ENCODE measurements at places on chromosomes 13 and 19. TPM values are rescaled to one million over a fixed set of nuclear protein-coding genes. Genes with fewer than 3 reads are reported as not detected.

GRCh38 chr13:78602561-78603239 lies 652 bp downstream of the POU4F1 start:
- peaks cover 7% of the 10 kb centered on the region for H3K36me3 ChIP-seq
- peaks cover 36% of the 10 kb centered on the region for H3K4me1 ChIP-seq
- H3K4me3 ChIP-seq, result peak overlapping the region; percentile 59
- H3K27ac ChIP-seq, result peak overlapping the region; percentile 65
- peaks cover 90% of the 10 kb centered on the region for H3K27me3 ChIP-seq
- DNase-seq, result no peak

DNA sequence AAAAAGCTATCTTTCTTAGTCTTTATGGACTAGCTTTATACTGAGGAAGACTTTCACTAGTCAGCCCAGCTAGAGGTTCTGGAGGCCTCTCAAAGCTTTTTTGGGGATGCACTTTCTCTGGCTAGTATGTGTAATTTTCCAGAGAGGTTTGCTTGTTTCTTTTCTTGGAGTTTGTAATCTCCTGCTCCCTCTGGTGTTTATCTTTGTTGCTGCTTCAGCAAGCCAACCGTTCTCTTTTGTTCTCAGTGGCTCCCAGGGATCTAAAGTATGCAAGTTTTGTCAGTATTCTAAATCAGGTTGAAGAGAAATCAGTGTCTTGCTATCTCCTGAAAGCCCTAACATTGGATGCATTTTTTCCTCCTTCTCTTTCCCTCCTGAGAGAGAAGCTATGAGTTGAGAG lies 121.1 kb upstream of the MYO16 start:
- H3K27ac ChIP-seq, result no peak overlapping the region
- DNase-seq, result no peak
- H3K4me3 ChIP-seq, result no peak overlapping the region
- H3K4me1 ChIP-seq, result no peaks in the 10 kb centered on the region

CD177 gene
- not detected for total RNA-seq

- no peaks in the 10 kb centered on the region for H3K36me3 ChIP-seq
- H3K27ac ChIP-seq, result no peak overlapping the region
- no peak for DNase-seq
Observed at GRCh38 chr13:21673539-21673788, 2.6 kb downstream of the FGF9 start.

ZNF677 gene
- total RNA-seq, result 6.1 TPM

GRCh38 chr19:54136086-54136863 lies 1.3 kb upstream of the CNOT3 start:
- H3K4me3 ChIP-seq, result peak overlapping the region; percentile 80
- peaks cover 35% of the 10 kb centered on the region for H3K4me1 ChIP-seq
- peak overlapping the region; percentile 90 for H3K27ac ChIP-seq

DNA sequence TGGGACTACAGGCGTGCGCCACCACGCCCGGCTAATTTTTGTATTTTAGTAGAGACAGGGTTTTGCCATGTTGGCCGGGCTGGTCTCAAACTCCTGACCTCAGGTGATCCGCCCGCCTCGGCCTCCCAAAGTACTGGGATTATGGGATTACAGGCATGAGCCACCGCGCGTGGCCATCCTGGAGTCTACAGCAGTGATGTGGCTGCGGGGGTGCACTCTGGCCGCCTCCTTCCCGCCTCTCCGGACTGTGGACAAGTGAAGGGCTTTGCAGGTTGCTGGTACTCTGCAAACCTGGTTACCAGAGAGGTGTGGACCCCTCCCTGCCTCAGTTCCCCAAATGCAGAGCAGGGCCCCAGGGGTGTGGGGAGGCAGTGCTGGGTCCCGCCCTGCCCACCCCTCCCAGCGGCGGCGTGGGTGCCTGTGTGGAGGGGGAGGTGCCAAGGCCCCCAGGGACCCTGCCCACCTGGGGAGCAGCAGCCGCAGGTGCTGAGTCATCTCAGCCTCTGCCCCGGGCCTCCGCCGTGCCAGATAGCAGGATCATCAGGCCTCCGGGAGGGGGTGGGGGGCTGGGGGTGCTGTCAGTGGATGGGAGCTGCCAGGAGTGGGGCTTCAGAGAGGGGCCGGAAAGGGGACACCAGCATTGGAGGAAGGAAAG lies 23.1 kb downstream of the ARID3A start:
- H3K4me3 ChIP-seq, result no peak overlapping the region
- no peaks in the 10 kb centered on the region for H3K36me3 ChIP-seq
- H3K27me3 ChIP-seq, result no peaks in the 10 kb centered on the region

DNA sequence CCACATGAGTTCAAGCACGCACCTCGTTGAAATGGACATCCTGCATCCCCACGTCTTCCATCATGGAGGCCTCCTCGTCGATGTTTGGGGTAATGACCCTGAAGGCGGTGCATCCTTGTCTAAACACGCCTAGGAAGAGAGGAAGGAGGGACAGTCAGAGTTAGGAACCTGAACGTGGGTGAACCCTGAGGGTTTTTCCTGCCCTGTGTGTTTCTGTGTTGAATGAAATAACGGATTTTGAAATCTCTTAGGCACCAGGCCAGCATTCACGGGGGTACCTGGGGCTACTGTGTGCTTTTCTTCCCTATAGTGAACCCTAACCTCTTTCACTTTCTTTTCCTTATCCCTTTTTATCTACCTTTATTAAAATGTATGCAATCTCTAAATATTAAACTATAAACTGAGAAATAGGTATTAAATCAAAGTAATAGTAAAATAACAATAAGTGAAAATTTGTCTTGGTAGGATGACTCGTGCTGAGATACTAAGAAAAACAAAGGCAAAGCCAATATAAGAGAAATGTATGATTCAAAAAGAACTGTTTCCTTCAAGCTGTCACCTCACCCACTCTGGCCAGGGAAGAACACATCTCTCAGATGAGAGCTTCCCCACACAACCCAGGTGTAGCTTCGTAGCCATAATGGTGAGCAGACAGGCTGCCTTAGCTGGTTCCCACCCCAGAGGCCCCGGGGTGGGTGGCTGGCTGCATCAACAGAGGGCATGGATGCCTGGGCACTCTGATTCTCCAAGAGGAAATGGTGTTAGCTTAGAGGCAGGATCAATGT lies 72.1 kb upstream of the SLC15A1 start:
- H3K4me3 ChIP-seq, result no peak overlapping the region
- peaks cover 13% of the 10 kb centered on the region for H3K4me1 ChIP-seq
- no peaks in the 10 kb centered on the region for H3K27me3 ChIP-seq
- no peak for DNase-seq

DNA sequence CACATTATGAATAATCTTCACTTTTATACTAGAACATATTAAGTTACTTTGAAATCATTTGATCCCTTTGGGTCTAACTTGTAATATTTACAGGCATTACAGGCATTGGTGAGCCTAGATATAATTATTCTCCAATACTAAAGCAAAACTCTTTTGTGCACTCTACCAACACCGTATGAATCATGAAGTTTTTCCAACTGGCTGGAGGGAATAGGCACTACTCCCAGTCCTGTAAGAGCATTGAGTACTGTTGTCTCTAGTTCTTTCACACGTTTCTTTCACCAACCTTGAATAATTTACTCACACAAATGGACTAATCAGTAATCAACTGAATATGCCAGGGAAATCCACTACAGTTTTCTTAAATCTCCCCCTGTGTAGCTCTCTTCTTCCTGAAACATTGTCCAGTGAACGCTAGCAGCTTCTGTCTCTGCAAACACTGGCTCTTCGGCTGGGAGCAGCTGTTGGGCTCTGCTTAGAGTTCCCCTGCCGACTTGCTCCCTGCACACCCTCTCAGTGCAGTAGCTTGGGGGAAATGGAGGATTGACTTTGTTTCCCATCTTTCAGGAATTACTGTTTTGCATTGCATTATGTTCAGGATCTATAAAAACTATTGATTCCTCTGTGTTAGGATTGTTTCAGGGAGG lies 476.7 kb downstream of the RFC3 start:
- no peak overlapping the region for H3K27ac ChIP-seq
- no peak overlapping the region for H3K4me3 ChIP-seq
- DNase-seq, result no peak
- H3K36me3 ChIP-seq, result no peaks in the 10 kb centered on the region
- H3K4me1 ChIP-seq, result no peaks in the 10 kb centered on the region
- H3K27me3 ChIP-seq, result no peaks in the 10 kb centered on the region

ZNF560 gene
- not detected for total RNA-seq

DNA sequence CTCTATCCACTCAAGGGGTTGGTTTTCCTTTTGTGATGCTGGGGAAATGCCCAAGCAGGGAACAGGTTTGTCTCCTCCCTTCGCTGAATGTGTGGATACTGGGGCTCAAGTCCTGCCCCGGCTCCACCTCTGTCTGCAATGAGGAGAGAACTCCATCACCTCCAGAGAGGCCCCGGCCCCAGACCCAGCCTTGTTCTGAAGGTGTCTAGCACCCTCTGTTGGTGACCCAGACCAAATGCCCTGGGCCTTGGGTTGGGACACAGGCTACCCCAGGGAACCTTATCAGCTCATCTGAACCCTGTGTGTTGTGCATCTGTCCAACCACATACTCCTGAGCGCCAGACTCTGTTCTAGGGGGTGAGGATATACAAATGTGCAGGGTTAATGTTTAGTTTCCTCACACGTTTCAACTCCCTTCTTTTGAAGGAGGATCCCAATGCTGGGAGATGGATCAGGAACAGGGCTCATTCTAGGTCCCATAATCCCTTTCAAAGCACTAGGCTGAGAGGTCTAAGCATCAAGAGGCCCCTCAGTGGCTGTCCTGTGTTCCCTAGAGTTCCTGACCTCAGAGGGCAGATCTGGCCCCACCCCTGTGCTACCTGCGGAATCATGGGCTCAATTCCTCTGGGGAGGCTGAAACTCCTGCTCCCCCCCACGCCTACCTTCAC lies 112.5 kb upstream of the SLC7A1 start:
- H3K36me3 ChIP-seq, result no peaks in the 10 kb centered on the region
- no peaks in the 10 kb centered on the region for H3K4me1 ChIP-seq
- peak; percentile 57 for DNase-seq
- H3K27me3 ChIP-seq, result peaks cover 42% of the 10 kb centered on the region

- DNase-seq, result no peak
- no peak overlapping the region for H3K27ac ChIP-seq
- H3K4me3 ChIP-seq, result no peak overlapping the region
- H3K27me3 ChIP-seq, result peaks cover 4% of the 10 kb centered on the region
Observed at GRCh38 chr13:25538276-25538675, 166.5 kb downstream of the ATP8A2 start.

CYSLTR2 gene
- 4.0 TPM for total RNA-seq

VSTM1 gene
- not detected for total RNA-seq

PROZ gene
- not detected for total RNA-seq

DNA sequence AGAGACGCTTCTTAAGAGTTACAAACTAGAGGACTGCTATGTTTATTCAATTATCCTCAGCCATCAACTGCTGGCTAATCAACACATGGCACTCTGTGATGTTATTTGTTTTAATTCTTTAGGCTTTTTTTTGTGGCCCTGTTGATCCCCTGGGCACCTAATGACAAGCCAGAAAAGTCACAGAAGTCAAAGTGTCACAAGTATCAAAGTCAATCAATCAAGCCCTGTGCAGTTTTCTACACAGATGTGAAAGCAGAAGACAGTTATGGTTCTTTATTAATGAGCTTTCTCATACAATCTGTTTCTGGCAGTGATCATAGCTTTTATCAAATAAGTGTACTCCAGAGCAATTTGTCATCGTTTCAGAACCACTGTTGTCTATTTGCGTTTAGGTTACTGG lies 34.3 kb downstream of the MYO16 start:
- no peaks in the 10 kb centered on the region for H3K36me3 ChIP-seq
- no peaks in the 10 kb centered on the region for H3K4me1 ChIP-seq
- no peak for DNase-seq
- no peak overlapping the region for H3K27ac ChIP-seq
- no peak overlapping the region for H3K4me3 ChIP-seq

DNA sequence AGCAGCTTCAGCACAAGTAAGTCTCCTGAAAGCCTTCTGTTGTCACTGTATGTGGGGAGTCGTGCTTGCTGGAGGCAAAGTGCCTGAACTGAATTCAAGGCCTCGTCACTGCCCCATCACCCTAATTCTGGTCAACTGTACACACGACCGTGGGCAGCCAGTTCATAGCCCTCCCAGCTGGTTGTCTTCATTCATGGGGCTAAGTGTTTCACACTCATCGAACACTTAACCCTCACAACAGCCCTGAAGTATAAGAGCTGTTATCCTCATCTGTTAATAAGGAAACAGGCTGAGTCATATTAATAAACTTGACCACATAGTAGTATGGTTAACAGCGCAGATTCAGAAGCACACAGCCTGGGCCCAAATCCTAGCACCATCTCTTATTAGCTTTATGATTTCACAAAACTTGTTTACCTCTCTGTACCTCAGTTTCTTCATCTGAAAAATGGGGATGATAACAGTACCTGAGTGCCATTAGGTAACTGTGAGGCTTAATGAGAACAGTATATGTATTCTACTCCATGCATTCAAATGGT lies 66.7 kb downstream of the CDADC1 start:
- no peak for DNase-seq
- H3K4me1 ChIP-seq, result peaks cover 12% of the 10 kb centered on the region
- no peak overlapping the region for H3K27ac ChIP-seq
- no peaks in the 10 kb centered on the region for H3K36me3 ChIP-seq
- H3K27me3 ChIP-seq, result no peaks in the 10 kb centered on the region
- H3K4me3 ChIP-seq, result no peak overlapping the region

- peaks cover 64% of the 10 kb centered on the region for H3K4me1 ChIP-seq
- peak overlapping the region; percentile 68 for H3K27ac ChIP-seq
Observed at GRCh38 chr19:38649305-38650171, 2.1 kb downstream of the ACTN4 start.

ARHGEF7 gene
- 58.7 TPM for total RNA-seq

DNA sequence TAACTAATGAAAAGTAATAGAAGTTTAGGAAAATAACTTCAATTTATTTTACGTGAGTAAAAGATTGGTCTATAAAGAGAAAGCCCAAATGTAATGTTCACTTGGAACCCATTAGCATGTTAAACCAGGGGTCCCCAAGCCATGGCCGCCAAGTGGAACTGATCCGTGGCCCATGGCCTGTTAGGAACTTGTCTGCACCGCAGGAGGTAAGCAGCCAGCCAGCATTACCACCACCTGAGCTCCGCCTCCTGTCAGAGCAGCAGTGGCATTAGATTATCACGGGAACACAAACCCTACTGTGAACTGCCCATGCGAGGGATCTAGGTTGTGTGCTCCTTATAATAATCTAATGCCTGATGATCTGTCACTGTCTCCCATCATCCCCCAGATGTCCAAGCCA lies 818.7 kb upstream of the GPC6 start:
- no peaks in the 10 kb centered on the region for H3K36me3 ChIP-seq
- no peak overlapping the region for H3K27ac ChIP-seq
